Suppressor macrophage treated with lipopolysaccharide for 4 hours (primary cell): ENCODE measurements at places on chromosomes 7 and 10.
A peak's percentile ranks its signal among the peaks of the same experiment; 100 is the strongest.

DNA sequence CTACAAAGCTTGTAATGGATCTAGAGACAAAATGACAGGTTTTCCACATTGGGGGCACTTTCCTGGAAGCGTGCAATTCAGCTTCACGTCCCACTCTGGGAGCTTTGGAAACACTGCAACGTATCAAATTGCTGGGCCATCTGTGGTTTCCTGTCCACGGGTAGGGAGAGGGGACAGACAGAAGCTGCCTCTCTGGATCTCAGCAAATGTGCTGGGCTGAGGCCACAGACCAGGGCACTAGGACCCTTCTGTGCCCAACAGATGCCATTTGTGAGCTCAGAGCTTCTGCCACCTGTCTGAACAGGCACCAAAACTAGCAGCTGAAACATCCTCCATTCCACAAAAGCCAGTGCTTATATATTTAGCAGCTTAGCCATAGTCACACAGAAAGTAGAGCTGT, 40.9 kb upstream of the FRMD4A start:
- no peak for DNase-seq

DNA sequence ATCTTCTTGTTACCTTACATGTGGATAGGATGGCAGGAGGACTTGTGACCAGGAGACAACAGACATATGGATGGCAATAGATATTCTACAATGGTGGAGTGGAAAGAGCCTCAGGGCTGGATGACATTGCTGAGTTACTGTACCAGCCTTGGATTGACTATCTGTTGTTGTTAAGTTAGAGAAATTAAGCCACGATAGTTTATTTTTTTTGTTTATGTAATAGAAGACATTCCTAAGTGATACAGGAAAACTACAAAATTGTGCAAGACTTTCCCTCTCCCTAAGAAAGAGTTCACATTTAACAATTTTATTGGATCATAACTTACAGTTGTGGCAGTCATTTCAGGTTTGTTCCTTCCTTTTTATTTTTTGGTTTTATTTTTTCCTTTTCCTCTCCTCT, 230.7 kb upstream of the CACNA2D1 start:
- no peak for DNase-seq

DNA sequence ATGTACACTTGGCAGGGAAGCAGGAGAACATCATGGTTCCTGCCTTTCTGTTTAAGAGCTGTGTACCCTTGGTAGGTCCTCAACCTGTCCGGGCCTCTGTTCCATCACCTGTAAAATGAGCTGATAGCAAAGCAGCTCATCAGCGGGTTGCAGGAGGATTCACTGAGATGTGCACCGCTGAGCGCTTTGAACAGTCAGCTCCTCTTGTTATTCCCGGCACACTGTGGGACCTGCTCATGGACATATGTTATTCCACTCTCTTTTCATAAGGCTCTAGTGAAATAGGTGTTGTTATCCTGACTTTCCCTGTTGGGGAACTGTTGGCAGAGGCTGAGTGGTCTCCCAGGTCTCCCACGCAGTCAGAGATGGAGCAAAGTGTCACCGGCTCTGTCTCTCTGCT, 497.5 kb upstream of the ZMIZ1 start:
- no peak for DNase-seq

- DNase-seq: no peak
These were observed 495.4 kb upstream of the POM121L12 start for GRCh38 chr7:52540041-52540440.

GRCh38 chr7:8638076-8638475, 204.7 kb downstream of the NXPH1 start:
- no peak for DNase-seq

DNA sequence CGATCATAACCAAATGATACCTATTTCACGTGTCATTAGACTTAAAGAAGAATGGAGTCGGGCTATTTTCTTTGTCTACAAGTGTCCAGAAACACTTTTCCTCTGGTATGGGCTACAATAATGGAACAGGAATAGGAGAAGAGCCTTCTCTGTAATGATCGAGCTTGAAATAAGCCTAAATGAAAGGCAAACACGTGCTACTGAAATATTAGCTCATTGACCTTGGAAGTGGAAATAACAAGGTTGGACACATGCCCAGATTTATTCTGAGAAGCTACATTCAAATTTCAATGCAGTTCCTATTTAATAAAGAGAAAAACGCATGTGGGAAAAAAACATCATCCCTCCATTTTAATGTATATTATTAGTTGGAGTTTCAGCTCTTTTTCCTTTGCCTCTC, 254.7 kb upstream of the PTER start:
- DNase-seq: no peak

GRCh38 chr7:128672927-128673517, 930 bp downstream of the GARIN1A start:
- DNase-seq: peak; percentile 11

- no peak for DNase-seq
These were observed 116.1 kb downstream of the APBB1IP start for GRCh38 chr10:26554246-26554645.

- DNase-seq: no peak
These were observed 220.2 kb upstream of the TBX20 start for GRCh38 chr7:35474100-35474499.

DNA sequence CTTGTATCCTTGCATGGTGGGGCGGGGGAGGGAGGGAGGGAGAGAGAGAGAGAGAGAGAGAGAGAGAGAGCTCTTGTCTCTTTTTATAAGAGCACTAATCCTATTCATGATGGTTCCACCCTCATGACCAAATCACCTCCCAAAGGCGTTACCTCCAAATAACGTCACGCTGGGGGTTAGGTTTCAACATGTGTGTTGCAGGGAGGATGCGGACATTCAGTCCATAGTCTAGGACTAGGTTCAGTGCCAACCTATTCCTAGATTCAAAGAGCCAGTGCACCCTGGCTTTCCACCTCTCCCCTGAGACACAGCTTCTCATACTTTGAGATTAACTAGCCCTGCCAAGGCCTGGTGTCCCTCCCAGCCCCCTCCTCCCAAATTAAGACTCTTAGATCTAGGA, 123.0 kb downstream of the GRK5 start:
- DNase-seq: no peak

- DNase-seq: no peak
These were observed 528.1 kb downstream of the KCNMA1 start for GRCh38 chr10:77109351-77109994.

DNA sequence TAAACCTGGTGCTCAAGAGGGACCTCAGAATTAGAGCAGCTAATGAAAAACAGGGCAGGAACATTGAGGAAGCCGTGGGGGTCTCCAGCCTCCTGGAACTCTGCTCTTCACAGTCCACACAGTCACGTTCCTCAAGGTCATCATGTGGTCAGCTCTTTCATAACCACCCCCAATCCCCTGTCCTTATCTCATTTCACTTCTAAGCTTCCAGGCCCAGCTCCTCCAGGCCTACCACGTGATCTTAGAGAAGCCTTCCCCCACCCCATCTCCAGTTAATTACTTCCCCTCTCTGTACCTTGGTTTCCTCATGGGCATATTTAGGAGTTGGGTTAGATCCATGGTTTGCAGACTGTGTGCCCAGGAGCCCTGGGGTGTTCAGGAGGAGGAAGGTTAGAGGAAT, 106.4 kb upstream of the TCF7L2 start:
- DNase-seq: peak; percentile 25

GRCh38 chr10:107554333-107554732, 389.8 kb upstream of the SORCS1 start:
- no peak for DNase-seq

GRCh38 chr7:140084142-140084655, 21.4 kb upstream of the PARP12 start:
- DNase-seq: no peak

GRCh38 chr7:23220690-23221305, 25.8 kb upstream of the GPNMB start:
- no peak for DNase-seq

DNA sequence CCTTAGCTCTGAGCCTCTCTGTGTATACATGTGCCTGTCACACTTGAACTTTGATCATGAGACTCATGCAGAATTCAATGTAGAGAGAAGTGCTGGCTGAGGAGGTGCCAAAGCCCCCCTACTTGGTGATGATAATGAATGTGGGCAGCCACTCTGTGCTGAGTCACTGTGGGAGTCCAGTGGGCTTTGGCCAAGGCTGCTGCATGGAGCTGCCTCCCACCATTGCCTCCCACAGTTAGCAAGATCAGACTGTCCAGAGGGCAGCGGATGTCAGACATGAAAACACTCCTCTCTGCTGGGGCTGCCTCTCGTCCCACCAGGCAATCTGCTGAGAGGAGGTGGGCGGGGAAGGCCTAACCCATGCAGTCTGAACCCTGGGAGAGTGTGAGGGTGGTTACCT, 180.3 kb downstream of the SH2D4B start:
- no peak for DNase-seq

DNA sequence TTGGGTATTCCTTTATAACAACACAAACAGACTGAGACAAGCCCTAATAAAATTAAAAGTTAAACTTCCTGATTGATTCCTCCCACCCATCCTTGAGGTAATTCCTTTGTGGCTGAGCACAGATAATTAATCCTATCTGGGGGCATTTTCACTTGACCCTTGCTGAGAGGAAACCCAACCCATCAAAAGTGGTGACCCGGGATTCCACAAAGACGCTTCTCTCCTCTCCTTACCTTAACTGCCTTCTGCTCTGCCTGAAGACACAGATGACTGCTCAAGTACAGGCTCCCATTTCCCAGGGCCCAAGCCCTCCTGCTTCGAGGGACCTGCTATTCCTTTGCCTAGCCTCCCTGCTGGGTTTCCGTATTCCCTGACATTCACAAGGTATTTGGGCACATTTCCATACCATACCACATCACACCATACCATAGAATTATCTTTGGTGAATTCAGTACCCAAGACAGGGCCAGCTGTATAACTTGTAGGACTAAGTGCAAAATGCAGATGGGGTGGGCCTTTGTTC, 9.8 kb upstream of the MAPK8 start:
- no peak for DNase-seq

GRCh38 chr7:33793616-33794015, 111.7 kb upstream of the BMPER start:
- no peak for DNase-seq

DNA sequence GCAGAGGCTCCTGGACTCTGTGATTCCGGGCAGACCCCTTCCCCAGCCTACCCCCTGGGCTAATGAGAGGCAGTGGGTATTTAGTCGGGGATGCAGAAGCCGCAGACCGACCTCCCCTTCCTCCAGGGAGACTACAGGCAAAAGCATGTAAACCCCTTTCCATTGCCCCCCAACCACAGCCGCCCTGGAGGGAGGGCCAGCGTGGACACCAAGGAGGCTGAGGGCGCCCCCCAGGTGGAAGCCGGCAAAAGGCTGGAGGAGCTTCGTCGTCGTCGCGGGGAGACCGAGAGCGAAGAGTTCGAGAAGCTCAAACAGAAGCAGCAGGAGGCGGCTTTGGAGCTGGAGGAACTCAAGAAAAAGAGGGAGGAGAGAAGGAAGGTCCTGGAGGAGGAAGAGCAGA, 39.0 kb upstream of the AGBL3 start:
- DNase-seq: no peak

DNA sequence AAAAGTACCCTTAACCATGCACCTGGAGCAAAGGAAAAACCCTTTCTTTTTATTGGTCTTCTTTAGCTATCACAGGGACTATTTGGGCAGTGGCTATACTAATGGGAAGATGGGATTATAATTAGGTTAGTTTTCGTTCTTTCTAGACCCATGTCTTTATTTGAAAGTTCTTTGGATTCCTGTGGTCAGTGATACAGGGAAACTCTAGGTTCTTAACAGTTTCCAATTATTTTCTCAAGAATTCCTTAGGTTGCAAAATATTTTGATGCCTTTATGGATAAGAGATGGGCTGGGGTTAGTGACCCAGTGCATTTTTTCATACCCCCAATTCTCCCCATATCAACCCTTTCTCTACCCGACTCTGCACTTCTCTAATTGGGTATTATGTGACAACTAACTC, 49.0 kb downstream of the ADD3 start:
- DNase-seq: no peak

DNA sequence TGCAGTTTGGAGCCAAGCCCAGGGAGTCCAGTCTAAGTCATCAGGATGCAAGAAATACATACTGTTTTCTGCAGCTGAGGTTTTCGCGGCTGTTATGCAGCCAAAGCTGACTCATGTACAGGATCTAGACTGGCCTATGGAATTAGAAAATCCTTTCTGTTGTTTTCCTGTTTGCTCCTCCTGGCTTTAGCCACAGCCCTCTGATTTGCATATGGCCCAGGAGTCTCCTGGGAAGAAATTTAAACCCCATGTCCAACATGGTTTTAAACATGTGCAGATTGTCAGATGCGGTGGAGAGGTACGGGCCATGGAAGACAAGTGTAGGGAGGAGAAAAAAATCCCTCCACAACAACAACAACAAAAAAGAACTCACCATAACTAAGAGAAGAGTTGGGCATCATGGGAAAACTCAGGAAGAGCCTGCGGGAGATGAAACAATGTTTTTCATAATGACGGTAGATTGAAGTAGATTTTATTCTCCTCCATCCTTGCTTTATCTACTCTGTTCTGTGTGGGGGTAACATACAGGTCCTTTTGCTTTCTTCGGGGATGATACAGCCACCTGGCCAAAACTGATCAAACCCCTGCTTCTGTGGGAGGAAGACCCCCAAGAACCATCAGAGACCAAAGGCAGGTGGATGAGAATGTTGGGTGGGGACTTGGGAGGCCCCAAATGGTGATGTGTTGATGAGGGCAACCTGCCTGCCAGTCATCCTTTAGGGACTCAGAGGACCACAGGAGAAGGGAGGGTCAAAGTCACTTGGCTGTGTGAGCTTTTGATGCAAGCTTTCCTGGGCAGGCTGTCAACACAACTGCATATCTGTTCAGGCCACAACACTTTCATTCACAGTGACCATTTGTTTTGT, 29.8 kb upstream of the GNA12 start:
- DNase-seq: peak; percentile 27

DNA sequence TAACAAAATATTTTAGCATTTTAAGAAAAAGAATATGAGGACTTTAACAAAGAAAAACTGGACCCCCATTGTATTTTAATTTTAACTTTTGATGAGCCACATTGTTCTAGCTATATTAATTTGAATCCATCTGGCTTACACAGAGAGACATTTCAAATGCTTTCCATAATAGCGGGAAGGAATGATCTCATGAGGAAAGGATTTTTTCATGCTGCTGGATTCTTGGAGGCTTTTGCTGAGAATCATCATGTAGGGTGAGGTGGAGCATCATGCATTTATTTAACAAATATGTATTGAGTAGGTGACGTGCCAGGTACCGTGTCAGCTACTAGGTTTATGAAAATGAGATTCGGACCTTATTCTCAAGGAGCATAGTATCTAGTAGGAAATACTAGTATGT, 1006.3 kb downstream of the SORCS1 start:
- DNase-seq: no peak

- DNase-seq: no peak
These were observed 133.4 kb upstream of the TCERG1L start for GRCh38 chr10:131444862-131445461.

DNA sequence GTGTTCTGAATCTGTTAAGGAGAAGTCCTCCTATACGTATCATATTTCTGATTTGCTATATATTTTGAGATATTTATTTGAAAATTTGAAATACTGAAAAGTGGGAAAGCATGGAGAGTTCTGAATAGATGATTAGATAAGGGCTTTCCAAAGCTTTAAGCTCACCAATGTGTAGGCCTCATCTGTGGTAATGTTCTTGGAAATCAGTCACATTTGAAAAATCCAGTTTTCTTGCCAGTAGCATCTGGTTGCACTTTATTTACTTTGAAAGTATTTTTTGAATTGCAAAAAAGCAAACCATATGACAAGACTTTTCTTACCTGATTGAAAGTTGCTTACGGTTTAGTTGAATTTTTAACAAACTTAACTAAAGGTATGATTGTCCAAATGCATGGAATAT, 21.7 kb downstream of the ADD3 start:
- no peak for DNase-seq
